Immature natural killer cell (primary cell): ENCODE measurements at places on chromosomes 11 and 22.

- no peak for DNase-seq
Measured at GRCh38 chr22:47858773-47859306, 1096.4 kb downstream of the TBC1D22A start.

DNA sequence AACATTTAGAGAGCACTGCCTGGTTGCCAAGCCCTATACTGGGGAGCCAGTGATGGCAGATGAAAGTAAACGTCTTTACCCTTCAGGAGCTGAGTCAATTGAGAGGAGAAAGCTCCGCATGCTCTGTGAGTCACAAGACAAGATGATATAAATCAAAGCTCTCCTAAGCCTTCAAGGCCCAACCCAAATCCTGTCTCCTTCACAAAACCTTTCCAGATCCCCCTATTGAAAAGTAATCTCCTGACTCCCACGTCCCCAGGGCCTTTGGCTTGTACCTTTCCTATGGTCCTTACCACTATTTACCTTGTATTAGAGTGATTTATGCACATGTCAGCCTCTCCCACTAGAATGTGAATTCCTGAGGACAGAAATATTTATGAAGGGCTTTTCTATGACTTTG is 230.1 kb upstream of the TENM4 start:
- DNase-seq = no peak

DNA sequence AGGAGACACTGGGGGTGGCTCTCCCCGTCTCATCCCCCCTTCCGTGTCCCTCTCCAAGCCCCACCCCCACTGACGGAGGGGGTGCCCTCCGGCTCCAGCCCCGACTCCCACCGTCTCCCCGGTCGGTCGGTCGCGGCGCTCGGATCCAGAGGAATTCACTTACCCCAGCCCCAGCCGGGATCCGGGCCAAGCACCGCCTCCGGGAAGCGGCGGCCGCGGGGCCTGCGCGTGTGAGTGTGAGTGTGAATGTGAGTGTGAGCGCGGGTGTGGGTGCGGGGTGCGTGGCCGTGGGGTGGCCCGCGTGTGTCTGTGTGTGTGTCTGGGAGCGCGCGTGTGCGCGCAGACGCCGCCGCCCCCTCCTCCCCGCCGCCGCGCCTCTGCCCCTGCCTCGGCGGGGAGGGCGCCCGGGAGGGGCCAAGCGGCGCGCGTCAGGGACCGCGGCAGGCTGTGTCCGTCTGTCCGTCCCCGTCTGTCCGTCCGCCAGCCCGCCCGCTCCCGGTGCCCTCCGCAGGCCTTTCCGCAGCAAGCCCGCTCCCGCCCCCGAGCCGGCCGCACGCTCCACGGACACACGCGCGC is at the start of gene ELFN2:
ELFN2 (minus strand) TSS at position 345 of the 576 bp plus-strand sequence. CDS start 51,945 bp downstream, outside the sequence.
- DNase-seq = no peak

DNA sequence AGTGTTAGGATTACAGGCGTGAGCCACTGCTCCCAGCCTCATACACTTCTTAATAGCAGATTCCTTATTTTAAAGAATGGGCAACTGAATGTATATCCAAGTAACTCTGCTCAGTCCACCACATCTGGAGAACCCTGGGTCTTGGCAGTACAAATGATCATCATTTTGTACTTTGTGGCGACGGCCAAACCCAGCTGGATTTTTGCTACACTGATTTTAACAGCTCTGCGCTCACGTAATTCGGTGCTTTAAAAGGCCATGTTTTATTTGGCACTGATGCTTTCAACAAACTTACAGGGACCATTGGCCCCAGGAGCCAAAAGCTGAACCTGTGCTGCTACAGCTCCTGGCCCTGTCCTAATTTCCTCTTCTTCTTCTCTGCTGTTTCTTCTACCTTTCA is 60.8 kb upstream of the PDE3B start:
- no peak for DNase-seq
